CD4-positive, alpha-beta T cell treated with Interleukin-4 for 4 hours (primary cell): ENCODE measurements at places on chromosomes 12 and 14.

DNA sequence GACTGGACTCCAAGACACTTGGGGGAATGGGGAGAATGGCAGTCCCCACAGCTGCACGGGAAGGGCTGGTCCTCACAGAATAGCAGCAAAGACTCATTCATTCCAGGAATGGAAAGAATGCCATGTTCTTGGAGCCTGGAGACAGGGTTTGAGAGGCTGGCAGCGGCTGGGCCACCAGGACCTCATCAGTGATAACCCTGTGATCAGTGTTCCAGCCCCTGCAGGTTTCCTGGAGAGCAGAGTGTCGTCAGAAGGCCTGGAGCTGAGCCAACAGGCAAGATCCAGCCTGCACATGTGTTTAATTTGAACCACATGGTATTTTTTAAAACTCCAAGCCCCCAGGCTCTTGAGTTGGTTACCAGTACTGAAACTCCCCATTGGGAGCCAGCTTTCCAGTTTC, 11.3 kb downstream of the BDKRB1 start:
- no peak for DNase-seq

DNA sequence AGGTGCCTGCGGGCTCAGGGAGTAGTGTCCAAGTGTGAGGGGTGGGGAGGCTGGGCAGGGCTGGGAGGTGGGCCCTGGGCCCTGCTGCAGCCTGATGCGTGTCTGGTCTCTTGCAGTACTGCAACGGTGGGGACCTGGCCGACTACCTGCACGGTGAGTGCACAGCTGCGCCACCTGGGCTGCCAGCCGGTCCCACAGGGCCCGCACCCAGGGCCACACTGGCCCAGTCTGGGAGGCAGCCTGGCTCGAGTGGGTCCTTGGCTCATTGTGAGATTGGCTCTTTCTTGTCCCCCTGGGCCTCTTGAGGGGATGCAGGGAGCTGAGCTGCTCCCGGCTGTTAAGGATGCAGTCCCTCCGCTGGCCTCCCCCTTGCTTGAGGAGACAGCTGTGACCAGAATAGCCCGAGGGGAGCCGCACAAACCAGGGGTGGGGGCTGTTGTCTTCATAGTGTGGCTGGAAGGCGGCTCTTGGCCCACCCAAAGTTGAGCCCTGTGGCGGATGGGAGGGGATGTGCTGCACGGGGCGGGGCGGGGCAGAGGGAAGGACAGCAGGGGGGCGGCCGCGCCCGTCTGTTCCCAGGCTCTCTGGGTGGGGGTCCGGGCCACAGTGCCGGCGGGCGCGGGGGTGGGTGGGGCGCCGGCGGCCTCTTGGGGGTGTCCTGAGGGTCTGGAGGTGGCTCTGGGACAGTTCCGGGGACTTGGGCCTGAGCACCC, 13.1 kb downstream of the ULK1 start:
- no peak for DNase-seq

DNA sequence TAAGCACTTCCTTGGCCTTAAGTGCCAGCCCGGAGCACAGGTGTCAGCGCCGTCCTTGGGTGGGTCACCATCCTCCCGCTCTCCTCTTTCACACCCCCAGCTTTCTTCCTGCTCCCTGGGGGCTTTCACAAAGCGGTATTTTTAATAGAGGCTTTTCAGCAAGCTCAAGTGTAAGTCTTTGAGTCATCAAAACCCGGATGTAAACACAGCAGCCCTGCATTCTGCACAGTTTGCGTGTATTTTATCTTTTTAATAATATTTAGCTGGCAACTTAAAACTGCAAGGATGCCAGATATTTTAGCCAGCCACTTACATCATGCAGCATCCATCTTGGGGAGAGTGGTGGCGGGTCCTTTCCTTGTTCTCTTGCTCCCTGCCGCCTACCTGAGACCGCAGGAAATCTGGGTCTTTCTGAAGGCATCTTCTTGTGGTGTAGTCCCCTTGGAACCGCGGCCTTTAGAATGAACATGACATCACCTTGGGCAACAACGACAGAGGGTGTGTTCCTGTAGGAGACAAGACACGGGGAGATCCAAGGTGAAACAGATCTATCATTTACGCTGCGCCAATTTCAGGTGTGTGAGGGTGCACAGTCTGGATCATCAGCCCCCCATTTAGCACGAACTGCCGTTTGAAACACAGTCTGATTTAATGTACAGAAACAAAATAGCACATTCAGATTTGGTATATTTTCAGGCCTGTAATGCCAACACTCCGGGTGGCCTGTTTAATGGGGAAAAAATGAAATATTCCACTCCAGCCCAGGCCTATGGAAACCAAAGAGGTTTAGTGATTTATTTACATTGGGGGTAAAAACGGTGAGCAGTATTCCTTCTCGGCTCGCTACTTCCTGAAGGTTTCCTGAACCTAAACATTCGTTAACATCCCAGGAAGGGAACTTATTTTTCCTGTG, 12.5 kb upstream of the IRF2BPL start:
- peak; percentile 80 for DNase-seq

DNA sequence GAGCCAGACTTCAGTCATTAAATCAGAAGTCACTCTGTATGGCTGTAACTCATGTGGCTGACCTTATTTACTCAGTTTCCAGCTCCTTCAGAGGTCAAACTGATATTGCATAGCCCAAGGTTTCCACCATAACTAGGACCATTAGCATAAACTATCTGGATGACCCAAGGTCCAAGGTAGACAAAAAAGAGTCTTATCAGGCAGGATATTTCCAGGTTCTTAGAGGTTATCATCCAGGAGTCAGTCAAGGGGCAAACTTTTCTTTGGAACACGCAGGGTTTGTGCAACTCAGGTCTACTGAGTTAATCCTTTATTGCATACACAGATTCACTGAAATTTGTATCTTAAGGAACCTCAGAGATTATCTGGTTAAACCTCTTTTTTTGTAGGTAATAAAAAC, 66.5 kb downstream of the AVPR1A start:
- DNase-seq = no peak

GRCh38 chr14:23056956-23057756, at the start of gene CDH24:
Gene CDH24, minus strand, starts transcription at chr14:23057520. Its CDS starts 1,787 bp downstream, at chr14:23055733.
- DNase-seq = peak; percentile 56

DNA sequence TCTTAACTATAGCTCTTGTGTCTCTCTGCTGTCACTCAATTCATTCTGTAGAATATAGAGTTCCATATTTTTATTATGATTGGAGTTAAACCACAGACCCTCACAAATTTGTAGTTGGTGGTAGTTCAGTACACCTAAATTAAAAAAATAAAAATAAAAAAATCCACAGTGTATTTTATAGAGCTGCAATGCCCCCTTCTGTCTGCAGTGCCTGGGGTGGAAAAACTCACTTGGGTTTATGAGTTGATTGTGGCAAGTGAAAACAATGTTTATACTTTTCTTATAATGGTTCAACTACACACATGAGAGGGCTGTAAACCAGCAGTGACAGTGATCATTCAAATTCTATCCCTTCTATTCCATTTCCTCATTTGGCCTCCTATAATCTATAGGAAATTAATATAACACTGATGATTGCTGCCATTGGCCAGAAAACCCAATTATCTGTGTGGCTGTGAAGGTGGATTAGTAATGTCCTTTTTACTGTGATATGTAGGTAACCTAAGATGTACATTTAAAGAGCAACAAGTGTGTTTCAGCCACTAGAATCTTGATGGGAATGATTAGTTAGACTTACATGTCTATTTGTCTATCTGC, 166.9 kb upstream of the LRIG3 start:
- DNase-seq = no peak

DNA sequence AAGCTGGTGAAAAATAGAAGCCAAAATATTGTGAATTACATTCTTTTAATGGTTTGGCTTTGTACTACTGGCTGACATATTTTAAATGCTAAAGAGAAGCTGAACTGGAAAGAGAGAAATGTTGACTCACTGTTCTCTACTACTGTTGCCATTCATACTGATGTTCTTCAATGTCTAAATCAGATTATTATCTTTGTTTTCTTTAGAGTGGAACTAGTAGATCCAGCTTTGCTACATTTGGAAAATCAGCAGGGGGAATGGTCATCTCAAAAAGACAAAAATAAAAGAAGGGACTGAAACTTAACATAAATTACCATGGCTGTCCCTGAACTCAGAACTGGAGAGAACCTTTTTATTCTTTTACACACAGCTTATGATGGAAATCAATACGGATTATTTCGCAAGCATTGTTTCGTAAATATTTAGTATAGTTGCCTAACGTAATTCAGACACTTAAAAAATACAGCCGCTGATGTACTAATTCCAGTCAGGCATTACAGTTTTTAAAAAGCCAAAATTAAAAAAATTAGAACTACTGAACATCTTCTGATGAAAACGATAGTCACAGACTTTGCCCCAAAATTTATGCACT, 76.3 kb upstream of the OTX2 start:
- DNase-seq = no peak

DNA sequence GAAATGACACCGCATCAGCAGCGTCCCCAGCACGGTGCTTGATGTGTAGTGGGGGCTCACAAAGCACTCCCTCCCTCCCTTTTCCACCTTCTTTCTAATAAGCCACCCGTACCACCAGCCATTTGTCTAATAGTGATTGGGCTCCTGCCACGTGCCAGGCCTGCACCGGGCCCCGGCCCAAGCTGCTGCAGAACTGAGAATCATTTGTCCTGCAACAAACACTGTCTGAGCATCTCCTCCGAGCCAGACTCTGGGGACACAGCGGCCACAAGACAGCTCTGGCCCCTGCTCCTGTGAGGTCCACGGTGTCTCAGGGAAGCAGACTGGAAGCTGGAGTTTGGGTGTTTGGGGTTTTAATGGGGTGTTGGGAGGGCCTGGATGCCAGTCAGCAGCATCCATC, 43.9 kb downstream of the MVK start:
- DNase-seq = no peak

GRCh38 chr14:89237921-89238529, 179.0 kb downstream of the FOXN3 start:
- no peak for DNase-seq

GRCh38 chr14:105466531-105467248, 7.9 kb upstream of the CRIP2 start:
- no peak for DNase-seq

DNA sequence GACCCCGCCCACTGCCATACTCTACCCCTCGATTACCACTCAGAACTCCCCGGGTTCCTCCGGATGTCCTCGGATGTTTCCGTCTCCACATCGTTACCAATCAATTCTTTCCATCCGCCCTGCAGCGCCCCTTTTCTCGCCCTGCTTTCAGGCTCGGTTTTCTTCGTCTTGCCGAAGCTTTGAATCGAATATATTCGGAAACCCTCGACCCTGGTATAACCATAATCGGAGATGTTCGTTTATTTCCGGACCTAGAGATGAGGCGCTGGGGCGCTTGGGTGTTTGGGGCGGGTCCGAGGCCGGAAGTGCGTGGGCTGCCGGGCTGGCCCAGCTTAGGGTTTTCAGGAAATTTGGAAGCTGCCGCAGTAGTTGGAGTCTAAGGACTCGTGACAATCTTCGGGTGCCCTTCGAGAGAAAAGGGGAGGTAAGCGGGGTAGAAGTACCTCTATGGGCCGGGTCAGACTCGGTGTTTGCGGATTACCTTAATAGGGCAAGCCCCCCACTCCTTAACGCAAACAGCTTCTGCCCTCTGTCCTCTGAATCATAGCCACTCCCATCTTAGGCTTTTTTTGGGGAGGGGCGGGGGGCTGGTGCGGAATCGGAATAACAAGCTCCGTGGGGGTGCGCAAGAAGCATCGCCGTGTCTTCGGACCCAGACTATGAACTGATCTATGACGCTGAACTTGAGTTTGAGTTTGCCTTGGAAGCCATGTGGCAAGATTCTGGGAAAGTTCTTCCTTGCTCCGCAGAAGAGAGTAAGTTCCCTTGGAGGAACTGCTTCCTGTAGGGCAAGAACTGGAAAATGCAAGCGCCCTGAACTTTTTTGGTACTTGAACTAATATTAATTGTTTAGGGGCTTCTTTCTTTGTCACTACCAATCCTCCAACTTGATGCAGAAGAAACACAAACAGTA, at the start of gene C14orf119:
C14orf119 (plus strand) TSS at position 310 of the 913 bp plus-strand sequence. CDS start 2,154 bp downstream, outside the sequence.
- DNase-seq = peak; percentile 99

DNA sequence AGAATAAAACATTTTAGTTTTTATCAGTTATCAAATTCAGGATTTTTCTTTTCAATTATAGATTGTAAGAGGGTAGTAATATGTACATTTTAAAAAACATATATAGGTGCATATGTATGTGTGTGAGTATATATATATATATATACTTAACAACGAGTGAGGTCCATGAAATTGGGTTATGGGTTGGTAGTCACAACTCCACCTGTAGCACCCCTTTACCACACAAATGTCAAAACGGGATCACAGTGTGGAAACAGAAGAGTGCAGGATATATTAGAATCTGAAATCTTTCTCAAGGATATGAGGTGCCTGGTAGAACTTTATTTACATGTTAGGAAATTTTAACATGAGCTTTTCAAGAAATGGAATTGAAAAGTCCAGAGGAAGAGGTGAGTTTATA, 31.3 kb downstream of the MIA2 start:
- DNase-seq = no peak

GRCh38 chr12:5123921-5124320, 80.2 kb downstream of the KCNA5 start:
- DNase-seq = no peak

DNA sequence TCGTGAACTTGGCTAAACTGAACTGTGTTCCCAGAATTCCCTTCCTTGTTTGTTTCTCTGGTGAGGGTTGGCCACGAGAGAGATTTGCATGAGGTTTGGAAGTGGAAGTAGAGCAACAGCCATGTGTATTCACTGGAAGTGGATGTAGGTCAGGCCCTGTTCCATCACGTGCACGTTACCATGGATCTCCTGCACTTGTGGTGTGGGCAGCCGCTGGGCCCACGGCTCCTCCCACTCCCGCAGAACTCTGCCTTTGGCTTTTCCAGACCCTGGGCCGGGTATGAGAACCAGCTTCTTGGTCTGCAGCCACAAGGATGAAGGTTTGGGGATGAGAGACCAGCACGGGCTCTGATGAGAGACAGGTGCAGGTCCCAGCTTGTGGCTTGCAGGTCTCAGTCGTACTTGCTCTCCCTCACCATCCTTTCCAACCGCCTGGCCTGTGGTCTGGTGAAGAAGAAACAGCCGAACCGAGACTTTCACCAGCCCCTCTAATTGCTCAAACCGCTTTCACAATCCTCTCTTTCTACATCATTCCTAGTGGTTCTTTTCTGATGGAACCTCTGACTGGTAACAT, 94.9 kb downstream of the DUSP16 start:
- peak; percentile 83 for DNase-seq
